ENCODE measurements at places on chromosomes 6 and 20. TPM values are rescaled to one million over a fixed set of nuclear protein-coding genes. Genes with fewer than 3 reads are reported as not detected.

OTOR gene
- not detected for total RNA-seq

DEFB124 gene
- total RNA-seq, result not detected

GSTA2 gene
- not detected for total RNA-seq

RGL2 gene
- total RNA-seq, result 37.3 TPM

SYCP2 gene
- total RNA-seq, result 0.35 TPM

MYMX gene
- not detected for total RNA-seq

QKI gene
- 125 TPM for total RNA-seq

- DNase-seq, result no peak
Observed at GRCh38 chr6:6005051-6006005, 1.4 kb downstream of the NRN1 start.

DNA sequence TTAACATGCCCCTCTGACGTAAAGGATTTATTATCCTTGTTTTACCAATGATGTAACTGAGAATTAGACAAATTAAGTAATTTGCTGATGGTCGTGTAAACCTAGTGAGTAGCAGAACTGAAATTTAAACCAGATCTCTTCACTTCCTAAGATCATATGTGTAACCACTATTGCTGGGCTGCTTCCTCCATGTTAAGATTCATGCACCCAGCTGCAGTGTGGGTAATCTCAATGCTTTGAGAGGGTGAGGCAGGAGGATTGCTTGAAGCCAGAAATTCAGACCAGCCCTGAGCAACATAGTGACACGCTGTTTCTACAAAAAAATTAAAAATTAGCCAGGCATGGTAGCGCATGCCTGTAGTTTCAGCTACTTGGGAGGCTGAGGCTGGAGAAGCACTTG lies 97.9 kb downstream of the L3MBTL3 start:
- DNase-seq, result no peak

- DNase-seq, result peak; percentile 62
Observed at GRCh38 chr6:90295854-90296340, 746 bp downstream of the BACH2 start.

DNA sequence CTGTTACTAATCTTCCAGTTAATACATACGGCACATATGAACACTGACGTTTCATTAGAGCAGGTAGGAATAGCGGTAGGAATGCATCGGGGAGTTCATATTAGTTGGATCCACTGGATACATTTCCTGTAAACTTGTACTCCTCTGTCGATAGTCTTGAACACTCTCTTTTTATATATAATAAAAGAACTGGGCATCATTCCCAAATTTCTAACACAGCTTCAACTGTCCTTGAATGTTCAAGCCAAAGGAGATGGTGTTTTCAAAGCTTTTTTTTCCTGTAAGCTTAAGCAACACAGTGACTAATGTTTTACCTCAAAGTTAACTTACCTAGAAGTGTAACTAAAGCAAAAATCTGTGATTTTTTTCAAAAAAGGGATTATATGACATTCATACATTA lies 195.3 kb downstream of the UTRN start:
- no peak for DNase-seq

GRCh38 chr20:16758454-16759180 lies 10.5 kb downstream of the OTOR start:
- no peak for DNase-seq

DNA sequence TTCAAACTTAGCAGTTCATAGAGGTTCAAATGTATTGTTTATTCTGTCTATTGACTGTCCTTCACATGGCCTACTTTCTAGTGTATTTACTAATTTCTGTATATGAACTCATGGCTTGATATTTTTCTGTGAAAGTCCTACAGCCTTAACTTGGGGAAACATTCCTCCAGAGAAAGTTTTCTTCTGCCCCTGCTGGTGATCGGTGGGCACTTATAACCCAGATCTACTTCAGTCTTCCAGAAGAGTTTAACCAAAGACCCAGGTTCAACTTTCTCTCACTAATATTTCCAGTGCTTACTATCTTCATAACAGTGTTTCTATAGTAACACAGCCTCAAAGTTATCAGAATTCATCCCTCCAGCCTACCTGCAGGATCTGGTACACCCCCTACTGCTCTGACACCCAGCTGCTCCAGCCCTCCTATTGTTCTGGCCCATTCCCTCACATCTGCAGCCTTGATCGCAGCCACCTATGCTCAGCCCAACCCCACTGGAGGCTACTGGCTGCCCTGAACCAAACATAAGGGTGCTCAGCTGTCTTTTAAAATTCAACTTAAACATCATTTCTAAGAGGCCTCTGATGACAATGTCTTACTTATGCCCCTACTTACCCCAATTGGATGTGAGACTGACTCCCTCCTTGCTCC lies 72.3 kb downstream of the TBX18 start:
- no peak for DNase-seq

- no peak for DNase-seq
Observed at GRCh38 chr20:29319725-29320124, 1937.7 kb upstream of the DEFB115 start.

DNA sequence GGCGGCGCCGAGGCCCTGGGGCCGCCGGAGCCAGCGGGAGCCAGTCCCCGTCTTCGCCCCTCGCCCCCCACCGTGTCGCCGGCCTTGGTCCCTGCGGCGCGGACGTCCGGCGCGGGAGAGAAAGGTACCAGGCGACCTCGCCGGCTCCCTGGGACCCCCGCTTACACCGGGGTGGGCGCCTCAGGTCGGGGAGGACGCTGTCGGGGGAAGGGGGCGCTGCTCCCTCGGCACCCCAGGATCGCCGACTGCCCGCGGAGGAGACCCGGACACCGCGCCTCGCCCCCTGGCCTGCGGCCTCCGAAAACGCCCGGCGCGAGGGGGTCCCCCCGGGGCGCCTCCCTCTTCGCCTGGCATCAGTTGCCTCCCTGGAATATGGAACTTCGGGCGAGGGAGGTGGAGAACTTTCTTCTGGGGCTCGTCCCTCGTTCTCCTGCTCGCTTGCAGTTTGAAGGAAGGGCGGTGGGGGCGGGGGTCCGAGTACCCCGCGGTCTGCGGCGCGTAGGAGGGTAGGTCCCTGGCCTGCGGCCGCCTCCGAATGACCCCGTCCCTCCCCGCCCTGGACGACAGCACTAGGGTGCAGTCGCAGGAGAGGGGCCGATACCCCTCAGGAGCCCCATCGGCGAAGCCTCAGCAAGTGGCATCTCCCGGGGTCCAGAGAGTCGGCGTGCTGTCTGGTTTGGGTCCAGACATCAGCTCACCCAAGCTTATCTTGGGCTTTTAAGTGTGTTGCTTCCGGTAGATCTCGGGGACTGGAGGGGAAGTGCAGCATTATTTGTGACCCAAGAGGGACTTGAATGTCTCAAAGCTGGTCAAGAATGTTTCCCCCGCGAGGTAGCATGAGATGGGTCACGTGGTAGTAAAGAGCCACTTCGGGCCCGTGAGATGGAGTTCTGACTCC lies 549 bp downstream of the ANKRD6 start:
- no peak for DNase-seq

- DNase-seq, result no peak
Observed at GRCh38 chr20:59618131-59618530, 13.8 kb downstream of the PHACTR3 start.

GRCh38 chr6:130069485-130069884 lies 51.1 kb downstream of the L3MBTL3 start:
- no peak for DNase-seq

DNA sequence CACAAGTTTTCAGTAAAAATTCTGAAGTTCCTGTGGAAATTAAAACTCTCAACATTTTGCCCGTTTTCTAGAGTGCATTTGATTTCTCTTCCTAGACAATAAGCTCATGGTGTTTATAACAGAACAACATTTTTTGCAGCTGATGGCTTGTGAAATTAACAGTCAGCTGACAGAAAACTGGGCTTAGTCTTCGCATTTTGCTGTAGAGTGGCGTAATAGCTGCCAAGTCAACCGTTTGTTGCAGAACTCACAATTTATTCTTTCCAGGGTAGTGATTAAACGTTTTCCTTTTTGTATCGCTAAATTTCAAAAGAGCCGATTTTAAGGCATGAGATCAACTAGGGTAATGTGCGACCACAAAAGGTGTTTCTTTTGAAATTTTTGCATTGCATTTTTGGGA lies 1.4 kb downstream of the SPO11 start:
- no peak for DNase-seq

GRCh38 chr6:73285674-73286283 lies 22.8 kb upstream of the KHDC1 start:
- peak; percentile 64 for DNase-seq

DNA sequence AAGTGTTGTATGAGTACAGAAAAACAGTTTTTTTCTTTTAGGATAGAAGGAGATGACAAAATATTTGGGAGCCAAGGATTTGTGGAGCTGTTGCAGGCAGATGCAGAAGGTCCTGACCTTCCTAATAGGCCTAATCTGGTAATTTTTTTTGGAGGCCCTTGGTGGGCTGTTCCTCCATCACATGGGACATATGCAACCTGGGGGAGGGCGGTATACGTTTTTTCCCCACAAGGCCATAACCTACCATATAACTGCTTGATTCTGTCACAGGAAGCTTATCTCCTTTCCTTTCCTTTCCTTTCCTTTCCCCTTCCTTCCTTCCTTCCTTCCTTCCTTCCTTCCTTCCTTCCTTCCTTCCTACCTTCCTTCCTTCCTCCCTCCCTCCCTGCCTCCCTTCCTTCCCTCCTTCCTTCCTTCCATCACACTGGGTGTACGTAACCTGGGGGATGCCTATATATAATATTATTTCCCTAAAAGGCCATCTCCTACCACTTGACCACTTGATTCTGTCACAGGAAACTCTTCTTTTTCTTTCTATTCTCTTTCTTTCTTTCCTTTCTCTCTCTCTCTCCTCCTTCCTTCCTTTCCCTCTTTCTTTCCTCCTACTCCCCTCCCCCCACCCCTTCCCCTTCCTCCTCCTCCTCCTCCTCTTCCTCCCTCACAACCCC lies 185.0 kb upstream of the KCNK16 start:
- DNase-seq, result no peak
